ENCODE measurements at places on chromosomes 7 and 10.
A peak's percentile ranks its signal among the peaks of the same experiment; 100 is the strongest.

DNA sequence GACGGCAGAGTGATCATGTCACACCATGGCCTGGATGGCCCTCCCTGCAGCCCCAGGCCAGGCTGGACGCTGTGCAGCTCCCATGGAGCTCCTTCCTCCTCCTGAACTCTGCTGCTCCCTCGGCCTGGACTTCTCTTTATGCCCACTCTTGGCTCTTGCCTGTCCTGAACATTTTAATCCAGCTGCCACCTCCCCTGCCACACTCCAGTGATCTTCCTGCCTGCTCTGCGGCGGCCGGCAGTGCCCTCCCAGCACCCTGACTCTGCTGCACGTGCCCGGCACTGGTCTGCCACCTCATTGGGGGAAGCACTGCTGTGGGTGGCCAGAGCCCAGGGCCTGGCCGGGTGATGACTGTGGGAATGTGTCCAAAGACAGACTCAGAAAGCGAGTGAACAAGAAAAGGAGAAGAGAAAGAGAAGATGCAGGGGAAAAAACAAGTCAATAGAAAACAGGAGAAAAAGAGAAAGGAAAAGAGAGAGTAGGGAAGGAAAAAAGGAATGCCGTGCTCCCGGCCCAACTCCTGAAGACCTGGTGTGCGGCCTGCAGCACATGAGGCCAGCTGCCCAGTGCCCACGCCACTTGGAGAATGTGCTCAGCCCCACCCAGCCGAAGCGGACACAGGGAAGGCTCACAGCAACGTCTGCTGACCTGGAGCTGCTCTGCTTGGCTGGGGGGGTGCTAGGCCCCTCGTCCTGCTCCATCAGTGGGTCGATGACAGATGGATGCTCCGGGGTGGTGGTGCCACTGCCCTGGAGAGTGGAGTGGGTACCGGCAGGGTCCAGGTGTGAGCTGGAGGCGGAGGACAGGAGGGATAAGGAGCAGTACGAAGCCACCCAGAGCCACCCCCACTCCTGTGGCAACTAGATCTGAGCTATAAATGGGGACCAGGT is 115.9 kb downstream of the DLG5 start:
- DNase-seq = no peak

GRCh38 chr7:98202367-98203195 is 8.7 kb upstream of the BHLHA15 start:
- no peak for DNase-seq

DNA sequence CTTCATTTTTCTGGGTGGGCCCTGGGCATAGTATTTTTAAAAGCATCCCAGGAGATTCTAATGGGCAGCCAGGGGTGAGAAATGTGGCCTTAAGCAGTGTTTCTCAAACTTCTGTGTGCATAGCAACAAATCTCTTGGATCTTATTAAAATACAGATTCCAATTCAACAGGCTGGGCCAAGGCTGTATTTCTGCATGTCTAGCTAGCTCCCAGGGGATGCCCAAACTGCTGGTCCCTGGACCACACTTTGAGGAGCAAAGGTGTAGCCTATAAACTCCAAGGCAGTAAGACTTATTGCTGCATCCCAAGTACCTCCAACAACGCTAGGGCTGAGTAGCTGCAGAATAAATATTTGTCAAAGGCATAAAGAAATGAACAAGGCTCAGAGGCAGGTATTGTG is 292.9 kb upstream of the ZMIZ1 start:
- no peak for DNase-seq

GRCh38 chr7:26991796-26992195 is 104.0 kb downstream of the HOXA1 start:
- no peak for DNase-seq

- DNase-seq = peak; percentile 88
These were observed at the start of gene ETV1 for GRCh38 chr7:13989126-13989948. Gene ETV1, minus strand, starts transcription at chr7:13989666. Its CDS starts 614 bp downstream, at chr7:13989052.

DNA sequence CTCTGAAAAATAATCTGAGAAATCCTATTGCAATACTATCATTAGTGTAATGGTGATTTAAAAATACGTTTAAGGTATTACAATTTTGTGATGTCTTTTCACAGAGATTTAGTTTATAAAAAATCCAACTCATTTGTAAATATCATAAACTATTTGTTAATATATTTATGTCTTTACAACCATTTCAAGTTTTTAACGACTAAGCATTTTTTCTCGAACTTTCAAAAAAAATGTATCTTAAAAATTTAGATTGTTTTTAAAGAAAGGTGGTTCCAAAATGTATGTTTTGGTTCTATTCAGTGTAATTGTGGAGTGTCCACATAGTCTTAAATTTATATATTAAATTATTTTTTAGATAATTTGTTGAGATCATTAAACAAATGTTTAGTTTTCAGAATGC is 134.2 kb upstream of the TEX47 start:
- no peak for DNase-seq

DNA sequence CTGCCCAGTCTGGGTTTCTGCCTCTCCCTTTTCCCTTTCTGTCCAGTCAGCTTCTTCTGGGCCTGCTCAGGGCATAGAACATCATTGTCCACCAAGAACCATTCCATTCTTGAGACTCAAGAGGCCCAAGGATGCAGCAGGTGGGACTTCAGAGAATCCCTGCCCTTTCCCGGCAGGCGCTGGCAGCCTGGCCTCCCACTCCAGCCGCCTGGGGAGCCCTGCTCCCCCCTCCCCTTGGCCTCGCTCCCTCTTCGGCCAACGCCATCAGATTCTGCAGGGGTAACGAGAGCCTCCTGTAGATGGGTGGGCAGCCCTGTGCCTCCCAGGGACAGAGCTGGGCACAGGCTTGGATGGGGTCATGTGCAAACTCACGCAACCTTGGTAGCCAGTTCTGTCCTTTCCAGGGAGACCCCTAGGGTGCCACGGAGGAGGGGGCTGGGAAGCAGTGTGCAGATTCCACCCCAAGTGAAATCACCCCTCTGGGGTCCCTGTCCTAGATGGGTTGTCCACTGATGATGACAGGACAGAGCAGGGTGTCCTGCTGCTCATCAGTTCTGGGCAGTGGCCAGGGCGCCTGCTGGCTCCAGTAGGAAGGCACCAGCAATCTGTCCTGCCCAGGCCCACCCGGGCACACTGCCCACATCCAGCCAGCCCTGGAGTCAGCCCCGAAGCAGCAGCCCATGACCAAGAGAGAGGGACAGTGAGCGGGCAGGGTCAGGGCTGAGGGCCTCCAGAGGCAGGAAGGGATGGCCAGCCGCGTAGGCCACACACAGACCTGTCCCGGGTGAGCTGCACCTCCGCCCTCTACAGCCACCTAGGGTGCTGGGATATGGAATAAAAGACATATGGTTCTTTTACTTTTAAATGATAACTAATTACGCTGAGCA is 47.7 kb downstream of the RASGEF1A start:
- no peak for DNase-seq

- DNase-seq = no peak
These were observed 75.8 kb downstream of the ENO4 start for GRCh38 chr10:116925056-116925455.

GRCh38 chr10:104614245-104614831 is 26.8 kb upstream of the SORCS3 start:
- no peak for DNase-seq

GRCh38 chr10:131701131-131701947 is 199.5 kb upstream of the PPP2R2D start:
- DNase-seq = no peak

- no peak for DNase-seq
These were observed 3.5 kb downstream of the MTPAP start for GRCh38 chr10:30345611-30346010.

GRCh38 chr10:129760003-129760315 is 204.1 kb downstream of the EBF3 start:
- no peak for DNase-seq

GRCh38 chr10:55485827-55486226 is 684.8 kb upstream of the PCDH15 start:
- no peak for DNase-seq

GRCh38 chr7:66737667-66738066 is 2.9 kb upstream of the RABGEF1 start:
- no peak for DNase-seq

- DNase-seq = no peak
These were observed 53.5 kb downstream of the OR13A1 start for GRCh38 chr10:45261946-45262345.

GRCh38 chr10:112448888-112449287 is 1.9 kb downstream of the VTI1A start:
- no peak for DNase-seq

- peak; percentile 22 for DNase-seq
These were observed 768 bp downstream of the CHCHD2 start for GRCh38 chr7:56105508-56105907.

DNA sequence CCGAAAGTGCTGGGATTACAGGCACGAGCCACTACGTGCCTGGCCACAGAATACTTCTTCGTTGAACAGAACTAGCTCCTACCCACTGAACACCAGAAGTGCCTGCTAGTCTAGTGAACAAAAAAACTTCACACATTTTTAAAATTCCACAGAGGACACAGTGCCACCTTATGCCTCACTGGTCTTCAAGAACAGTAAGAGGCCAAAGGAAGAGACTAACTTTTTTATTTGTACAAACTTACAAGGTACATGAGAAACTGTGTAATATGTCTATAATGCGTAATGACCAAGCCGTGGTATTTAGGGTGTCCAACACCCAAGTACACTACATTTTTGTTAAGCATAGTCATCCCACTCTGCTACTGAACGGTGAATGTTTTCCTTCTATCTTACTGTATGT is 144.4 kb upstream of the PTER start:
- no peak for DNase-seq

DNA sequence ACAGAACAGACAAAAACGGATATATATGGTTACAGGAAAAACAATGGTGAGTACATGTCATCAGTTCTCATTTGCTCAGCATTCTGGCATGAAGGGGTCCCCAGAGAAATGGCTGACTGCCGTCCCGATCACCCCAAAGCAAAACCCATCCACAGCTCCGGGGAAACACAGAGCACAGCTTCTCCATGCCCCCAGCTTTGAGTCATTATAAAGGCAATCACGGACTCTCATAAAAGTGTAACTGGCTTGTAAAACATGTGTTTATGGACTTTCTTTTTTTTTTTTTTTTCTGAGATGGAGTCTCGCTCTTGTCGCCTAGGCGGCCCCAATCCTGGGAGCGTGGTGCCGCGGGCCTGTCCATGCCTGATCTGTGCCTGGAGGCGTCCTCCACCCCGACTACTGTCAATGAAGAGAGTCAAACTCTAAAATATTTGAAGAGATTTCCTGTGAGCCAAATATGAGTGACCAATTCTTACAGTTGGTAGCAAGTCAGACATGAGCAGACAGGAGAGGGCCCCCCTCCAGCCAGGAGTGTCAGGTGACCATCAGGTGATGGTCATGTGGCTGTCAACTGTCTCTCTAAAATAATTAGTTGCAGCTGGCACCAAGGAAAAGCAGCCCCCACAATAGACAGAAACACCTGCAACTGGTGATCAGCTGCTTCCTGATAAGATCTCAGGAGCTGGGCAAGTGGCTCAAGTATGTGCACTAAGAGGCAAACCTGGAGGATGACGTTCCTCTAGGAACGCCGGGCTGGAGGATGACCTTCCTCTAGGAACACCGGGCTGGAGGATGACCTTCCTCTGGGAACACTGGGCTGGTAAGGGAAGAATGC is 21.7 kb upstream of the NOM1 start:
- no peak for DNase-seq

- no peak for DNase-seq
These were observed 479 bp downstream of the PNPLA8 start for GRCh38 chr7:108525327-108525984.

- peak; percentile 59 for DNase-seq
These were observed 30.6 kb downstream of the PALD1 start for GRCh38 chr10:70508912-70509756.

DNA sequence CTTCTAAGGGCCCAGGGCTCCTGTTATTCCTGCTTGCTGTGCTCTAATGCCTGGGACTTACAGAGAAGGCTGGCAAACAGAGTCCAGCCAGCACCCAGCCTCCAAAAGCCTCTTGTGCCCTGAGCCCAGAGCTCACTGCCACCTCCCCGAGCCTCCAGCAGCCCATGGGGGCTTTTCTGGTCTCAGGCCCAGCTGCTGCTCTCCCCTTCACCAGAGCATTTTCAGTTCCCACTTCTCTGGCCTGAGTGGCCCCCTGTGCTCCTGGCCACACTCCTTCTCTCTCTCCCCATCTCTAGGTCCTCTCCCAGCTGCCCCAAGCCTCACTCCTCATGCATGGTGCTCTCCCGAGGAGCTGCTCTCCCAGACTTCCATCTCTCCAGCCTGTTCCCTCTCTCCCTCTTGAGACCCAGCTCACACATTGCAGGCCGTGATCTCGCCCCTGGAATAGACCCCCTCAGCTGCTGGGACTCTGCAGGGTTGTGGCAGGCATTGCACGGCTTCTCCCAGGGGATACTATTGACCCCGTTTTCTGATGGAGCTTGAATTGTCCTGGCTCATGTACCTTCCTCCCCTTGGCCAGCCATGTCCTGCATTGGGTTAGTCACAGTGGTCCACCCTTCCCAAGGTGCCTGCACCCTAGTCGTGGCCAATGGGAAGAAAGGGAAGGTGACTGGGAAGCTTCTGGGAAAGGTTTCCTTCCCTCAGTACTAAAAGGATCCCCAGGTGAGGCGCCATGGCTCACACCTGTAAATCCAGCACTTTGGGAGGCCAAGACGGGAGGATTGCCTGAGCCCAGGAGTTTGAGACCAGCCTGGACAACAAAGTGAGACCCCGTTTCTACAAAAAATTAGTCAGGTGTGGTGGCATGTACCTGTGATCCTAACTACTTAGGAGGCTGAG is 9.0 kb upstream of the RASSF4 start:
- no peak for DNase-seq

DNA sequence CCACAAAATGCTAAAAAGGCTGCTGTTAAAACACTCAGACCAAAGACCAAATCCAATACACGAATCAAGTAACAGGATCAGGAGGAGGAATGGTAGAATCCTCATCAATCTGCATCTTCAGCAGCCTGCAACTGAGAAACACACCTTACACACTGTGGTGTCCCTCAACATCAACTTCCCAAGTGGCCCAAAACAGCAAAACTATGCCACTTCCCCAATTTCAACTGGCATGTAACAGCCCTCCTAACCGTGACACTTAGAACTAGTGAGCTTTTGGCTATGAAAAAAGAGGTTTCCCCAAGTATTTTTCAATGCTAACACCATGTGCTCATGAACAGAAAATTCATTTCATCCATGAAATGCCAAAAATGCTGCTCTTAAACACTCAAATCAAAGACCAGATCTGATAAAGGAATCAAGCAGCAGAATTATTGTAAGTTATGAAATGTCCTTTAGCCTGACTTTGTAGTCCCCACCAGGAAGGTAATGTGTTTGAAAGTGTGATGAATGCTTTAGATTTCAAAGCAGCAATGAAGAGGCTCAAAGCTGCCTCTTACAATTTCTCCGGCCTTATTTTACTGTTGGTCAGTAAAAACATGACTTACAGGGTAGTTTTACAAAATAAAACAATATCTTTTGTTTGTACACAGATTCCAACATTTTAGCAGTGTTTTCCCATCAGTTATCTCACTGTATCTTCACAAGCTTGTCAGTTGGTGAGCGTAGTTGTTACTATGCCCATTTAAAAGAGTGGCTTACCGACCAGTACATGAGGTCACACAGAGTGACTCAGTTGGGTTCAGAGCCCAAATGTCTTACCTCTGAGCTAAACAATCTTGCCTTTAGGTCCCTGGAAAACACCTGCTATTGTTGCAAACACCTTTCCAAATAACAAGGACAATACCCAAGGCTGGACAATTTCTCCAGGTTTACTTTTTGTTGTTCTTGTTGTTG is 65.7 kb upstream of the ASAH2 start:
- DNase-seq = no peak
